Upper lobe of left lung (tissue), 6 donors: ENCODE measurements at places on chromosomes 7 and 10.

DNA sequence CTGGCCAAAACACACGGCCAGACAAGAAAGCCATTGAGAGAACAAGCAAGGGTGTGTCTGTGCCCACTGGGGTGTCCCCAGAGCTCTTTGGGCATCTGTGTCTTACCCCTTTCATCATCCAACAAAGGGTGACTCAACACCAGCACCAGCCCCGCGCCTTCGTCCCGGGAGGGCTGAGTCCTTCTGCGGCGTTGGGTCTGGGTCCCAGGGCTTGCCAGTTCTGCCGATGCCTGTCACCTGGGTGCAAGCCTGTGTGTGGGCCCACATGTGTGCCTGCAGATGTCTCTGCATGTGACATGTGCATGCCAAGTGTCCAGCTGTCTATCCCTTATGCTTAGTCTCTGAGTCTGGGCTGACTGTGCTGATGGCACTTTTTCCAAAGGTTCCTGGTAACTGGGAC lies 24.4 kb upstream of the ELN start:
- DNase-seq, result peak; percentile 64

GRCh38 chr10:117972168-117972837 lies 74.4 kb downstream of the RAB11FIP2 start:
- no peak for DNase-seq

- DNase-seq, result no peak
Observed at GRCh38 chr7:139981511-139981895, 81.2 kb downstream of the PARP12 start.

DNA sequence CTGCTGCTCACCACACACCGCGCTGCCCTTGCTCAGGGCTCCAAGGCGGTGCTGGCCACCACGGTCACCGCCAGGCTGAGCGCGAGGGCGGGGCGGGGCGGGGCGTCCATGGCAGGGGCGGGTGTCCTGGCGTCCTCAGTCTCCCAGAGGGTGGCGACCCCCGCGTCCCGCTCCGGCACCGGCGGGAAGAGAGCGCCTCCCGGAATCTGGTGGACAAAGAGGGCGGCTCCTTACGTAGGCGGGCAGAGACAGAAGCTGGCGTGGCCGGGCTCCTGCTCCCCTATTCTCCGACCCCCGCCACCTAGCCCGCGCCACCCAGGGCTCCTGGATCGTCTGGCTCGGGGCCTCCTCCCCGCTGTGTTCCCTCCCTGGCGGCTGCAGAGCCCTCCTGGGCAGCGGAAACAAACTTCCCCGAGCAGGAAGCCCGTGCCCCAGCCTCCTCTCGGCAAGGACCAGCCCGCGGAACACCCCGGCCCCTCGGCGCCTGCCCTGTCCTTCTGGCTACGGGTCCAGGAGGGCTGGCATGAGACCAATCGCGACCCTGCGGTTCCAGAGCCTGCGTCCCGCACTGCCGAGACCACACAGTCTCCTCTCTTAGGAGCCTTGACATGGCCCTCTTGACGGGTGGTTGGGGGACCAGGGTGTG lies 133.8 kb upstream of the ZNF92 start:
- DNase-seq, result peak; percentile 65

DNA sequence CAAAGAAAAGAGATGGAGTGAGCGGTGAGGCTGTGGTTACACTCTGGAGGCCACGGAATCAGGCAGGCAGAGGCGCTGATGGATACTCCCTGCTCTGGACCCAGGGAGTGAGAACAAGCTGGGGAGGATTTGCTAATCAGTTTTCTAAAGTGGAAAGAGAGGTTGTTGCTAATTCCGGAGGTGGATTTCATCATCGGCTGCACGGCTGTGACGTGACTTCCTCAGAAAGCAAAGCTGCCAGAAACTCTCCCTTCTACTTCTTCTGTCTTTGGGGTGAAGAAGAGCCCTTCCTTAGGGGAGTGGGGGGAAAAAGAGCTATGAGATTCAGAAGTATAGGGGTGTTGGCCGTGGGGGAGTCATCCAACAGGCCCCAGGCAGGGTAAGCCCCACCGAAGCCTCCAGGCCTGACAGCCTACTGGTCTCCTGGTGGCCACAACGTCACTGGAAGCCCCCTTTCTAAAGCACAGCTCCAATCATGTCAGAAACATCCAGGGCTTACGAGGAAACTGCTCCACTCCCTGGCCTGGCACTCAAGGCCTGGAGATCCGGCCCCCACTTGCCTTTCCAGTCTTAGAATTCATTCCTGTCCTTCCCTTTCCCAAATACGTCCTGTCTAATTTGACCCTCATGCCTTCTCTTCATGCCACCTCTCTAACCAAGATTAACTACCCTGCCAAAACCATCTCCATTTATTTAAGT lies 114.5 kb downstream of the HIP1 start:
- peak; percentile 89 for DNase-seq
